NK-92 treated with Interleukin-12 subunit alpha and Interleukin-12 subunit beta, amount 100 ng/mL, for 24 hours (cell line): ENCODE measurements at places on chromosomes 16 and 17.

GRCh38 chr16:85047867-85048455 is 20.4 kb downstream of the KIAA0513 start:
- DNase-seq = no peak

DNA sequence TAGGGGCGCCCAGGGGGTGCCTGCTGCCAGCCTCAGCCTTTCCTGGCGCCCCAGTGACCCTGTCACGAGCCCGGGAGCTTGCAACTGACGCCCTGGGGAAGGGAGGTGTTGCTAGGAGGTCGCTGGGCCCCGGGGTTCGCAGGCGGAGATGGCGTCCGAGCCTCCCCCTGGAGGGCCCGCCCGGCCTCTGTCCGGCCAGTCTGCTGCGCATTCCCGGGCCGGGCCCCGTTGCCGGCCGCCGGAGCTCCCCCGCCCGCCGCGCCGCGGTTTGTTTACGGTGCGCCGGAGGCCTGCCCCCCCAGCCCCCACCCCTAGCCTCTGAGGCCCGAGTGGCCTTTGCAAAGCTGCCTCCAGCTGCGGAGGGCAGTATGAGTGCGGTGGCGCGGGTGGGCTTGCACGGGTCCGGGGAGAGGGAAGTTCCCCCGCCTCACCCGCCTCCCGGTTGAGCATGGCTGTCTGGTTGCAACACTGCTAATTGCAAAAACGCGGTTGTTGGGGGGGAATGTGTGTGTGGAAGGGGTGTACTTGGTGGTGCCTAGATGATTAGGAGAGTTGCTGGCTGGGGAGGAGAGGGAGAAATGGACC is 514 bp downstream of the THRA start:
- DNase-seq = no peak

DNA sequence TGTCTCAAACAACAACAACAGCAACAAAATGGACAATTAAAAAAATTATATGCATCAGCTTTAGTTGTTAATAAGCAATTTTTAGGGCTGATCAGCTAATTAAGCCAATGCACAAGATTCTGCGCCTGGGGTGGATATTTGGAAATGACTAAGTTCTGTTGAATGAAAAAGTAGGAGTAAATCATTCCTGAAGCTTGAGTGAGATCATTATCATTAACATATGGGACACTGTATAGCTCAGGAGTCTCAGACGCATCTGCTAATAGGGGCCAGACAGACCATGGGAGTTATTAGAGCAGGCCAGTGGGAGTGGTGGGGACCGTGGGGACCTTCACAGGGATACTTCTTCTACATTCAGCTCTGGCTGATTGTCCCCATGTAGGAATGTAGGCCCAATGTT is 22.8 kb downstream of the IRX5 start:
- DNase-seq = no peak

DNA sequence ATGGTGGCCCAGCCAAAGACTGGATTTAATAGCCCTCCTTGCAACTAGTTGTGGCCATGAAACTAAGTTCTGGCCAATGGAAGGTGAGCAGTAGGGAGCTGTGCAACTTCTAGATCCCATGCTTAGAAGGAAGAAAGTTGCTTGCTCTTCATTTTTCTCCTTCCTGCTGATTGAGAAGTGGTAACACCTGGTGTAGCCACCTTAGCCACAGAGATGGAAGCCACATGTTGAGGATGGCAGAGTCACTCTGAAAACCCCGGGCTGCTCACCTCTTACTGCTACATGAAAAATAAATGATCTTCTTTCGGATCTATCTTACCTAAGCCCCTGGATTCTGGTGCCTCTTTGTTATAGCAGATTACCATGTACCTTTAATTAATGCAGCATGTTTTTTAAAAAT is 10.3 kb upstream of the ATP5MC1 start:
- no peak for DNase-seq

DNA sequence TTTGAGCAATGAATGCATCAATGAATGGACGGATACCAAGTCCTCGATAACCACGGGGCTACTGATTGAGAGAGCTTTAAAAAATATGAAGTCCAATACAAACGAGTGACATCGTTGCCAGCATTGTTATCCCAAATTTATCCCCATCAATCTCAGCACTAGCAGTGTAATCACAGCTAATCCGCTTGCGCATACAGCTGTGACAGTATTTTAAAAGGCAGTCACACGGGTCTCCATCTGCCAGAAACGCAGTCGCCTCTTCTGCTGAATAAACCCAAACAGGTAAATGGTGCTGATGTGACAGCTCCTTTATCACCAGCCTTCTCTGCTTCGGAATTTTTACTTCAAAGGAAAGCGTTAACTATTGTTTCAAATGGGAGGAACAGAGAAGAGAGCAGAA is 311.1 kb downstream of the XYLT1 start:
- DNase-seq = no peak

GRCh38 chr17:46151762-46152161 is 41.5 kb downstream of the KANSL1 start:
- DNase-seq = no peak

DNA sequence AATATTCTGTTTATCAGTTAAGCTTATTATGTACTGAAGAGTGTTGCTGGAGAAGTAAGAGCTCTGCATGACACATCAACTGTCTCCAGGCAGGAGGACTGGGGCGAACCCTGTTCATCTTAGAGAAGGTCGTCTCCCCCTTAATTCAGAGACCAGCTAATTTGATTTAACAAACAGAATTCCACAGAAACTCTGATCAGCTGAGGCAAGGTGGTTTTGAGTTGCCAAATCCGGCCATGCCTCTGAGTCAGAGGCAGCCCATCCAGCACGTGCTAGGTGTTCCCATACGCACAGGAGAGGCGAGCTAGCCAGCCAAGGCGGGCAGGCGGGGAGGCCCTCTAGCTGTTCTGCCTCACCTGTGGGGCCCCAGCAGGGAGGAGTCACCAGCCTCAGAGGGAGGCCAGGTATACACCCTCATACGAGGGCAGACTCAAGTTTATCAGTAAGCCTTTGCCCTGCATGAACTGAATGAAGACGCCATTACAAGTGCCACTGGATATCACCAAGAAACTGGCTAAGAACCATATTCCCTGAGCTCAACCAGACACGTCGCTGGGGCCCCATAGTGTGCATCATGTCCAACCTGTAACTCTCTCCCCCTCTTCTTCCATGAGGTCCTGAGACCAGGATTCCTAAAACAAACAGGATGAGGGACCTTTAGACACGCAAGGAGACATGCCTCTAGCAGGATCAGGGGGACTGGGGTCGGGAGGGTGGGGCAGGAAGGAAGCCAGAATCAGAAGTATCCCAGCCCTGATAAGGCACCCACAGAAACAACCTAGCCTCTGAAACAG is 25.7 kb downstream of the STAT5A start:
- no peak for DNase-seq

- no peak for DNase-seq
Measured at GRCh38 chr16:28882551-28883160, 4.4 kb downstream of the ATP2A1 start.

DNA sequence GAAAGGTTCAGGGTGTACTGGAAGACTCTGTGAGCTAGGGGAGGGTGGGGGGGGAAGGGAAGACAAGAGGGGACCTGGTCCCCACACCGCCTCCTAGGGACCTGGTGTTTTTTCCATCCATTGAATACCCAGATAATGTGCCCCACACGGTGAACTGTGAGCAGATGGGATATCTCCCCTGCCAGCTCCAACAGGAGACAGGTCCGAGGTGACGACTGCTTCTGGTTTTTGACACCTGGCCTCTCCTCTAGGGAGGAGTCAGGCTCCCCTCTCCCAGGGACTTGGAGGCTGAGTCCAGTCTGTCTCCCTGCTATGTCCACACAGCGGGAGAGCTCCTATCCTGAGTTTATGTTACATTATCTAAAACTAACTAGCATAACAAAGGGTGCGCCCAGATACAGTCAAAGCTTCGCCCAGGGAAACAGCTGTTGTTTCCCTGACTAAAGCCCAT is 1.8 kb downstream of the MARVELD3 start:
- no peak for DNase-seq

DNA sequence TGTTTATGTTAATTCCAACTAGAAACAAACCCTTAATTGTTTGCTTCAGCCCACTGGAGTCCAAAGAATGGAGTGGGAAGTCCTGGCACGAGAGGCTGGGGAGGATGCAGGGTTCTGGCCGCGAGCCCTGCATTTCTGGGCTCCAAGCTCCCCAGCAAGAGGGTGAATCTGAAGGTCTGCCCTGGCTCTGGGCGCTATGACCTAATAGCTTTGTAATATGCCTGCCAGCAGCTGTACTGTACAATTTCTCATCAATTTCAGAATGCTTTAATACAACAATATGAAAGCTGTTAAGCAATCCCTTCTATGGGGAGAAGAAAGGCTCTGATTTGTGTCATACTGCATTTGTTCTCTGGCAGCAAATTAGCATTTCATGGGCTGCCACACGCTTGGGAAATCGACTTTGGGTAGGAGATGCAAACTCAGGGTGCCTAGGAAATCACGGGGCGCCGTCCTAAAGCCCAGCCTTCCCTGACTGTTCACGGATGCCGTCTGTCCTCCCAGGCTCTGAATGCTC is 43.8 kb downstream of the NDEL1 start:
- DNase-seq = no peak

DNA sequence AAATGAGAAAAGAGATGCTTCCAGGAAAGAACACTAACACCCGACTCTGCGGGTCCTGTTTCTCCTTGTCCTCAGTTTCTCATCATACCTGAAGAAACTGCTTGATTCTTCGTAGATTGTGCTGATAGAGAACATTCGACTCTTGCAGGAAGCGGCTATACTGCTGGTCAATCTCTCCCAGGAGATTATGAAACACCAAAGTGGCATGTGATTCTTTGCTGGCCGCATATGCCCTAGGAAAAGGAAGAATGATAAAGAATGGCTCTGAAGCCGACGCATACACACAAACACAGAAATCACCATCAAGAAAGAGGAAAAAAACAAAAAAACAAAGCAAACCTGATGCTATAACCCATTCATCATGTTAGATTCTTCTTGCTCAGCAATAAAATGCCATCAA is 41.8 kb downstream of the STAT3 start:
- DNase-seq = no peak

DNA sequence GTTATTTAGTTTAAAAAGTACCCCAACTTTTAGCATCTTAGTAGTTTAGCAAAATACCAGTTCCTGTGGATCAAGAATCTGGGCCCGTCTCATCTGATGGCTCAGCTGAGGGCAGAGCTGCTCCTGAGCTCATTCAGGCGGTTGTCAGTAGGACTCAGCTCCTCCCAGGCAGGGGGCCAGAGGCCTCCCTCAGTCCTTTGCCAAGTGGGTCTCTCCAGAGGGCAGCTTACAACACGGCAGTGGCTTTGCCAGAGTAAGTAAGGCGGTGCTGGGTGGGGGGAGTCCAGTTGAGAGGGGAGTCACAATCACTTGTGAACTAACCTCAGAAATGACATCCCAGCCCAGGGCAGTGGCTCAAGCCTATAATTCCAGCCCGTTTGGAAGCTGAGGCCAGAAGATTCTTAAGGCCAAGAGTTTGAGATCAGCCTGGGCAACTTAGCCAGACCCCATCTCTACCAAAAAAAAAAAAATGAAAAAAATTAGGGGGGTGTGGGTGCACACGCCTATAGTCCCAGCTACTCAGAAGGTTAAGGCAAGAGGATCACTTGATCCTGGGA is 81.5 kb upstream of the MED9 start:
- no peak for DNase-seq

GRCh38 chr16:79757163-79757562 is 156.6 kb upstream of the MAF start:
- DNase-seq = no peak

GRCh38 chr16:58462089-58462488 is 37.9 kb upstream of the NDRG4 start:
- DNase-seq = no peak

DNA sequence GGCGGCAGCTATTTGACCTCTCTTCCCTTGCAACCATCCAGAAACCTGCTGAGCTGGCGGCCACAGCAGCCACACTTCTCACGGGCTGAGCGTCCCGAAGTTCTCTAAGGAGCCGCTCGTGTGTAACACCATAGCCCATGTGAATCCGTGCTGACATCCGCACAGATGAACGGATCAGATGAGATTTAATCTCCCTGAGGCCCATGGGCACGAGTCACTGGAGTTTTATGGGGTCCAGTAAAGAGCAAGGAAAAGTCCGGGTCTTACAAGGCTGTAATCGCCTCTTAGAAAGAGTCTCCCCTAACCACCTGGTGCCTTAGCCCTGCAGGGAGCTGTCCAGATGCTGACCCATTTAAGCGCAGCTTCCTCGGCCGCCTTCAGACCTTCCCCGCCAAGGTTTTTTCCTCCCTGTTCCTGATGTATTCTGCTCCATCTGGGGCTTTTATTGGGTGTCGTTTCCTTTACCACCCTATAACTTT is 5.5 kb upstream of the CACNG5 start:
- DNase-seq = no peak

DNA sequence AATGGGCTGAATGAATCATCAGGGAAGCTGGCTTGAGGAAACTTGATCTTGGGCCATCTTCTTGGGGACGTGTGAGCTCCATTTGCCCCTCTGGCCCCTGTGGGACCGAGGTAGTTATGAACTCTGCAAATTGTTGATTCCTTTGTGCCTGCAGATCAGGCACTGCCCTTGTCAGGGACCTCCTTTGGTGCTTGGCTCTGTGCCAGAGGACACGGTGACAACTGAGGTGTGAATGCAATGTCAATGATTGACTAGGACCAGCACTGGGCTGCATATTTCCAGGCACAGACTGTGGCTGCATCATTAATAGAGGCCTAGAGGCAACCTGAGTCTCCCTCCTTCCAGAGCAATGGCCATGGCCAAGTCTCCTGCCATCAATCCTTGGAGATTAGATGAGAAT is 23.8 kb downstream of the PDILT start:
- DNase-seq = no peak

- no peak for DNase-seq
Measured at GRCh38 chr16:86363057-86363490, 147.3 kb upstream of the FOXF1 start.

DNA sequence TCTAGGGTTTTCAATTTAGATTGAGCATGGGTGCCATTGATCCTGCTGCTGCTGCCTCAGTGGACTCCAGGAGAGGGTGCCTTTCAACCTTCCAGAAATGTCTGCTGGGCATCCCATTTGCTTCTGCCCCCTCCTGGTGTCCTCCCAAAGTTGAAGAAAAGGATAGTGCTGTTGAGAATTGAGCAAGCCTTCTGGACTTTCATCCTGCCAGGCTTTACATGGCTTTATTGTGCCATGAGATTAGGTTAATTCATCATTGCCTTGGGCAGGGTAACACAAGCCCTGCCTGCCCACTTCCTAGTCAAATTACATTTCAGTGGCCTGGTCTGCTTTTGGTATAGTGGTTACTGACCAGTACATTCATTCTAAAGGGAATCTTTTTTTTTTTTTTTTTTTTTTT is 17.9 kb upstream of the TANGO6 start:
- no peak for DNase-seq

DNA sequence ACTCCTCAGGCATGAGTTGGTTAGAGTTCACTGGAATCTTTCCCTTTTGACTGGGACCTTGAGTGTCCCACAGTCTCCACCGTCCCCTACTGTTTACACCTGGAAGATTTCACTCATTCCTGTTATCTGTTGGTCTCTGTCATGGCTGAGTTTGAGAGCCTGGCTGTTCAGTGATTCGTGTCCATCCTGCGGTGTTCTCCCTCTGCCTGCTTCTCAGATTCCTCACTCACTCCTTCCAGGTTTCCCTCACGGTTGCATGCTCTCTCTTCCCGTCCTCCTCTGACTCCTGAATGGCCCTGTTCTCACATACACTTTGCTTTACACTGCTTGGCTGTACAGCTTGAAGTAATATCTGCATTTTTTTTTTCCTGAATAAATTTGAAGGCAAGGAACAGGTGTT is 24.5 kb downstream of the OR1D5 start:
- DNase-seq = no peak
